ENCODE measurements at places on chromosomes 5 and 9. TPM values are rescaled to one million over a fixed set of nuclear protein-coding genes. Genes with fewer than 3 reads are reported as not detected.
A peak's percentile ranks its signal among the peaks of the same experiment; 100 is the strongest.

GRCh38 chr5:44660251-44660650 lies 148.5 kb upstream of the MRPS30 start:
- no peak for DNase-seq

DNA sequence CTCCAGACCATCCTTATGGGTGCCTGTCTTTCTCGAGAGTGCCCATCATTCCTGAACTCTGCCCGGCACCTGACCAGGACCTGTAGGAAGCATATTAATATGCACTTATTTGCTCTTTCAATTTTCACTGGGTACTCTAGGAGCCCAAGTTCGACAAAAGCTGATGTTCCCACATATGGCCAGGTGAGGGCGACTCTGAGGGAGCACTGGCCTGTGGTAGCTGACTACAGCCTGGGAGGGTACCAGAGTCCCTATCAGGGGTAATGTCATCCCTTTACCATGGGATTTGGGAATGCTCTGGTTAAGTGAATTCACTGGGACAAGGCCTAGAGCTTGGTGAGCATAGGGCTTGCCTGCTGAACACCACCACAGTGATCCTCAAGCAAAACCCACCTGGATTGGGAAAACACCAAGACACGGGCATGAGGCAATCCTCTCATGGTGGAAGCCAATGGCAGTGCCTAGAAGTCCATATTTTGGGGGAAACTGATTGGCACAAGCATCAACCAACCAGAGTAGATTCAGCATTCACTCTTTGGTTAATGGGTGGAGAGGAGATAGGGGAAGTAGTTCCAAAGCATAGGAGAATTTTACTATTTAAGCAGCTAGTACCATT lies 112.2 kb downstream of the MTX3 start:
- no peak for DNase-seq

The LHX3 gene
- not detected for total RNA-seq

DNA sequence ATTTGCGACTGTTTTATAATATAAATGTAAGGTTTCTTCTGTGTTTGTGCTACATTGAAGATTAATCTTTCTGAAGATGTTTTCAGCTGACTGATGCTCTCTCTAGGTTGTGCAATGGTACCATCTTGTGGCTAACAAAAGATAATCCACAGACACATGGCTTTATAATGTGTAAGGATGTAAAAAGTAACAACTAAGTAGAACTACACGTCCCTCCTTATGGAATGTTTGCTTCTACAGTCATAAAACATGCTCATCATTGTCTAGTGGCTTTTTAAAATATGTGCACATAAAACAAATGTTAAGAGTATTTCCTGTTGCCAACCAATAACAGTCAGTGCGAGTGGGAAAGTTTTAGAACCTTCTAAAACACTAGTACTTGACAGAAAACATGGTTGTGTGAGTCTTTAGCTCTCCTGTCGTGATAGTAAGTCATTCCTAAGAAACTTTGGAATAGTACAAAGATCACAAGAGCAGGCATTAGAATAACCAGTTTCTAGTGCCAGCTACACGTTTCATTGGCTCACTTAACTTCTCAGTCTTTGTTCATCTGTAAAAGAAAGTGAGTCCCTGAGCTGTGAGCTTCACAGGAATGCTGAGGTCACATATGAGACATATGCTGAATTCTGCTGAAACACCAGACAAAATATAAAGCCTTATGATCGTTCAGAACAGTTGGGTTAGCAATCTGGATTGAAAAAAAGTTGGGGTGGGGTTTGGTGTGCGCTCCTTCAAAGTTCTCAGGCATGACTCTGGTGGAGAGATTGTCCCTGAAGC lies 75.7 kb upstream of the GLIS3 start:
- peak; percentile 22 for DNase-seq

DNA sequence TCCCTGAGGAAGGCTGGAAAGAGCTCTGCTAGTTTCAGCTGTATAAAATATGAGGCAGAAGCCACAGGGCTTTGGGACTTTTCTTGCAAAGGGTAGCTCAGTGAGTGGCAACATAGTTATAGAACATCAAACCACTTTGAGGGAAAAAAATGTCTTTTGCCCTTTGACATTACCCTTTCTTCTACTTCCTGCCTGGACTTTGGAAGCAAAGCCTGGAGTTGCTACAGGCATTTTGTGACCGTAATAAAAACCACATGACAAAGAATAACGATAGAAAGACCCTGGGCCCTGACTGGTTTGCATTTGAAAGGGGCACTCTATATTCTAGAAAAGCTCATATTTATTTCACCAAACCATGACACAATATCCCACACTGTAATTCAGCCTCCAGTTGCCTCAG lies 440.9 kb downstream of the DIRAS2 start:
- no peak for DNase-seq

DNA sequence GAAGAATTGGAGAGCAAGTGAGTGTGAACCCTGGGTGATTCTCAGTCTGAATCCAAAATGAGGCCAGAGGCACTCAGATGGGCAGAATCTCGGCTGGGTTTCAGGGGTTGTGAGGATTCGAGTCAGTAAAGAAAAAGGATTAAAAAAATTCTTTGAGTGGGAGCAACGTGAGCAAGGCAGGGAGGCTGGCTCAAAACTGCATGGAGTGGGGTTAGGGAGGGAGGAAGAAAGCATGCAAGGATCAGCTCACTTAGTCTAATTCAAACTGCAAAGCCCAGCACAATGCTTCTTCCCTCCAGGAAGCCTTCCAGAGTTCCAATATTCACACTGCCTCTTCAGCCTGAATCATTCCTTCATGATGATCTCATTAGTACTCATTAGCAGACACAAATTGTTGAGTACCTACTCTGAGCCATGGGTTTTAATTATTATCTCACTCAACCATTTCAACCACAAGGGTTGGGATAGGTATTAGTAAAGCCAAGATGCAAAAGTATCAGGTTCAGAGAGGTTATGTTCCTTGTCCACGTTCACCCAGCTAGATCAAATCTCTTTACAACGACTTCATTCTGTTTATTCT lies 95.8 kb downstream of the BRINP1 start:
- DNase-seq = no peak

All from glomerular endothelial cell (primary cell).